Lower lobe of right lung (tissue), 2 donors: ENCODE measurements at places on chromosomes 3 and 15. TPM values are rescaled to one million over a fixed set of nuclear protein-coding genes. Genes with fewer than 3 reads are reported as not detected.
A peak's percentile ranks its signal among the peaks of the same experiment; 100 is the strongest.

GRCh38 chr3:197165890-197166289, 132.5 kb downstream of the DLG1 start:
- no peaks in the 10 kb centered on the region for H3K27me3 ChIP-seq
- no peak overlapping the region for H3K4me3 ChIP-seq
- DNase-seq, result no peak
- H3K36me3 ChIP-seq, result no peaks in the 10 kb centered on the region
- no peak overlapping the region for H3K27ac ChIP-seq

GRCh38 chr3:118559286-118559685, 475.4 kb downstream of the IGSF11 start:
- no peaks in the 10 kb centered on the region for H3K36me3 ChIP-seq
- H3K27ac ChIP-seq, result no peak overlapping the region
- DNase-seq, result no peak
- H3K4me1 ChIP-seq, result no peaks in the 10 kb centered on the region

DNA sequence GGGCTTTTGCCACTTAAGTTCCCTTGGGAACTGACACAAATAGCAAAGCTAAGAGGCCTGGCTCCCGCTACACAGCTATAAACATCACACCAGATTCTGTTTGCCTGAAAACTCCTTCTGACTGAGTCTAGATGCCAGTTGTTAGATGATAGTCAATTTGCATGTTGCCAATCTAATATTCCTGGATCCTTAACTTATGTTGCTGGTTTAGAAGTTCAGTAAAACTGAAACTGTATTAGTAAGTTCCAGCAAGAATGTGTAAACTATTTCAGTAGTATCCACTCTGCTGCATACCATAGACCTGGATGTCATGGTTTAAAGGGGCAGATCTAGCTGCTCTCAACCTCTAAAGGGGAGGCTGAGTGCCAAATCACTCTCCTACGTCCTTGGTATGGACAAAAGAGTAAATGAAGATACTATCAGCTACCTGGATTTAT, 27.1 kb upstream of the LACTB start:
- DNase-seq, result no peak
- peak overlapping the region; percentile 5 for H3K27ac ChIP-seq
- H3K36me3 ChIP-seq, result no peaks in the 10 kb centered on the region
- no peaks in the 10 kb centered on the region for H3K27me3 ChIP-seq
- H3K4me3 ChIP-seq, result no peak overlapping the region
- H3K4me1 ChIP-seq, result peaks cover 8% of the 10 kb centered on the region

- H3K27ac ChIP-seq, result no peak overlapping the region
- DNase-seq, result no peak
- no peaks in the 10 kb centered on the region for H3K27me3 ChIP-seq
- H3K36me3 ChIP-seq, result no peaks in the 10 kb centered on the region
- H3K4me3 ChIP-seq, result no peak overlapping the region
Observed at GRCh38 chr3:84077479-84077878, 881.3 kb upstream of the CADM2 start.

DNA sequence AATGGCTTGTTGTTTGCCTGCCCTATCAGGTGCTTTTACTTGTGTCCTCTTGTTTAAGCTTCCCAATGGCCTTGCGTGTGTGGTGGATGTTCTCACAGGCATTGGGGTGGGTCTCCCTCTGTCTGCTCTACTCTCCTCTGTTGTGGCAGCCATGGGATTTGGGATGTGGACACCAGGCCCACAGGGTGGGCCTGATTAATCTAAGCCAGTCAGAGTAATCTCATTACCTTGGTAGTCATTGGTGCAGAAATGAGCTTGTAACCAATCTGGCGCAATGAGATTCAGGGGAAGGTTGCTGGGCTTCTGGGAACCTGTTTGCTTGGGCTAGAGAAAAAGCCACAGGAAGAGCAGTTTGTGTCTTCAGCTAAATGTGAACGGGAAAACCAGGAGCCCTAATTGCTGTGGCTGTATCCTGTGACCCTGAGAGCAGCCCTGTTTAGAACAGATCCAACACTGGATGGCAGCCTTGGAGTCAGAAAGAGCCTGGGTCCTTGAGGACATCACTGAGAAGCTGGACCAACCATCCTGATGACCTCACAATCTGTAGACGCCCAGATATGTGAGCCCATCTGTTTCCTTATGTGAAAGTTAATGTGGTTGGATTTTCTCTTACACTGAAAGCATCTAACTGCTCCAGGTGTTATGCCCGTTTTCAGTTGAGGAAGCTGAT, 157.3 kb upstream of the UBE2E1 start:
- no peaks in the 10 kb centered on the region for H3K36me3 ChIP-seq
- peaks cover 5% of the 10 kb centered on the region for H3K4me1 ChIP-seq
- DNase-seq, result no peak
- no peaks in the 10 kb centered on the region for H3K27me3 ChIP-seq
- no peak overlapping the region for H3K4me3 ChIP-seq

- H3K27me3 ChIP-seq, result no peaks in the 10 kb centered on the region
- peaks cover 72% of the 10 kb centered on the region for H3K36me3 ChIP-seq
- H3K4me1 ChIP-seq, result peaks cover 26% of the 10 kb centered on the region
- no peak overlapping the region for H3K27ac ChIP-seq
- H3K4me3 ChIP-seq, result no peak overlapping the region
Observed at GRCh38 chr3:9747267-9747666, 2.5 kb upstream of the OGG1 start.

- no peaks in the 10 kb centered on the region for H3K27me3 ChIP-seq
- peaks cover 57% of the 10 kb centered on the region for H3K4me1 ChIP-seq
Observed at GRCh38 chr3:42031808-42032480, 59.2 kb upstream of the TRAK1 start.

The SLC24A5 gene
- total RNA-seq, result not detected

The IL17RC gene
- total RNA-seq, result 27.2 TPM

The GPR160 gene
- total RNA-seq, result 24.4 TPM

The ACP3 gene
- 19.9 TPM for total RNA-seq
